ENCODE measurements at places on chromosomes 1 and 21. TPM values are rescaled to one million over a fixed set of nuclear protein-coding genes. Genes with fewer than 3 reads are reported as not detected.

Gene SLAMF8
- total RNA-seq: not detected

Gene CELA2B
- not detected for total RNA-seq

Gene VAV3
- total RNA-seq: 3.7 TPM

Gene PUSL1
- 13.8 TPM for total RNA-seq

Gene CD160
- not detected for total RNA-seq

Gene UQCRHL
- 3.5 TPM for total RNA-seq

Gene DMBX1
- not detected for total RNA-seq

Gene IFFO2
- total RNA-seq: 24.4 TPM

DNA sequence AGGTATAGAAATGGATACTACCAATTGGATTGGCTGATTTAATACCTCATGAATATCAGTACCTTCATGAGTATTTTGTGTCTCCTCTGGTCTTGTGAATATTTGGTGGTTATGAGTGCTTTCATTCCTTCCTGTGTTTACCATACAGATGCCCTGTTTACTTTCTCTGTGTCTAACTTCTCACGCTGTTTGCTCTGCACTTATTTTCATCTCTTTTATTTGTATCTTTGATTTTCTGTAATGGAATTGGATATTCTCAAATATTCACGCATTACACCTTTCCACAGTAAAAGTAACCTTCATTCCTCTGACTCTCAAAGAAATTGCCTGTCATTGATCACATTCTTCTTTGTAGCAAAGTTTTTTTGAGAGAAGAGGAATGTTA is 16.8 kb downstream of the CNST start:
- DNase-seq: no peak

GRCh38 chr1:36182734-36183133 is 26.8 kb downstream of the MAP7D1 start:
- no peak for DNase-seq

- DNase-seq: no peak
Observed at GRCh38 chr1:218314316-218314715, 29.2 kb downstream of the RRP15 start.

- no peak for DNase-seq
Observed at GRCh38 chr1:85494904-85495266, 29.9 kb upstream of the DDAH1 start.

DNA sequence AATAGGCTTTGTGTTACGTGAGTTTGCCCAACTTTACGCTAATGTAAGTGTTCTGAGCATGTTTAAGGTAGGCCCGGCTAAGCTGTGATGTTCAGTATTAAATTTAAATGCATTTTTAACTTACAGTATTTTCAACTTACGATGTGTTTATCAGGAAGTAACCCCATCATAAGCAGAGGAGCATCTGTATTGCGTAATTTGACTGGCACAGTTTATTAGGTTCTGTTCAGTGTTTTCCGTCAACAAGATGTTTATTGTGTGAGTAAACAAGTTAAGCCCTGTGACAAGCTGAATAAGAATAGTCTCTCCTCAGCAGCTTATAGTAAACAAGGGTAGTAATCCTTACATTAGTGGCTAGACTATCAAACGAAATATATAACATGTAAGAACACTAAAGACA is 27.2 kb upstream of the SHISA4 start:
- DNase-seq: no peak

- no peak for DNase-seq
Observed at GRCh38 chr21:45313015-45313414, 25.3 kb upstream of the POFUT2 start.

GRCh38 chr1:65049941-65050713 is 83.8 kb upstream of the JAK1 start:
- no peak for DNase-seq

GRCh38 chr1:58502519-58502918 is 44.0 kb downstream of the OMA1 start:
- DNase-seq: no peak

GRCh38 chr1:12769031-12769430 is 4.5 kb upstream of the PRAMEF12 start:
- no peak for DNase-seq

DNA sequence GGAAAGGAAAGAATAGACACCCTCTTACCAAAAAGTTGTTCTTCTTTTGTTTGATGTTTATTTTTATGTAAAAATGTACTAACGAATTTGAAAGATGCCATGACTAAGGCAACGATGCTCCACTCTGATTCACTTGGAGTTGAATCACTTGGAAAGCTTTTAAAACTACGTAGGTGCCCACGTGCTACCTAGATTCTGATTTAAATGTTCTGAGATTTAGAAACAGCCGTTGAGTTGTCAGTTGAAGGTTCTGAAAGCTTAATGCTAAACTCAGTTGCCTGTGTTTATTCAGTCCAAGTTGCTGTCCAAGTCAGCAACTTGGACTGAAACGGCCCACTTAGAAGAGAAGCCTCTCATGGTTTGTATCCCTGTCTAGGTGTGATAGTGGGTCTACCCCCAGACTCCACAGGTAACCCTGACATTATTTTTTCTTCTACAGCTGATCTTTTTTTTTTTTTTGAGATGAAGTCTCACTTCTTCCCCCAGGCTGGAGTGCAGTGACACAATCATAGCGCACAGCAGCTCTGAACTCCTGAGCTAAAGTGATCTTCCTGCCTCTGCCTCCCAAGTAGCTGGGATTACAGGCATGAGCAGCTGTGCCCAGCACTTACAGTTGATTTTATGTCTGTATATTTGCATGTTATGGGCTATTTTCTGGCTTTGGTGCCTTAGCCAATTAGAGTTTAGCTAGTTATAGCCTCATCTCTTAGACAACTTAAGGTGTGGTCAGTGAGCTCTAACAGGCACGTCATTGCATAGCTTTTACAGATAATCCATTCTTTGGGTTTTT is 1.4 kb upstream of the VAMP4 start:
- DNase-seq: no peak

DNA sequence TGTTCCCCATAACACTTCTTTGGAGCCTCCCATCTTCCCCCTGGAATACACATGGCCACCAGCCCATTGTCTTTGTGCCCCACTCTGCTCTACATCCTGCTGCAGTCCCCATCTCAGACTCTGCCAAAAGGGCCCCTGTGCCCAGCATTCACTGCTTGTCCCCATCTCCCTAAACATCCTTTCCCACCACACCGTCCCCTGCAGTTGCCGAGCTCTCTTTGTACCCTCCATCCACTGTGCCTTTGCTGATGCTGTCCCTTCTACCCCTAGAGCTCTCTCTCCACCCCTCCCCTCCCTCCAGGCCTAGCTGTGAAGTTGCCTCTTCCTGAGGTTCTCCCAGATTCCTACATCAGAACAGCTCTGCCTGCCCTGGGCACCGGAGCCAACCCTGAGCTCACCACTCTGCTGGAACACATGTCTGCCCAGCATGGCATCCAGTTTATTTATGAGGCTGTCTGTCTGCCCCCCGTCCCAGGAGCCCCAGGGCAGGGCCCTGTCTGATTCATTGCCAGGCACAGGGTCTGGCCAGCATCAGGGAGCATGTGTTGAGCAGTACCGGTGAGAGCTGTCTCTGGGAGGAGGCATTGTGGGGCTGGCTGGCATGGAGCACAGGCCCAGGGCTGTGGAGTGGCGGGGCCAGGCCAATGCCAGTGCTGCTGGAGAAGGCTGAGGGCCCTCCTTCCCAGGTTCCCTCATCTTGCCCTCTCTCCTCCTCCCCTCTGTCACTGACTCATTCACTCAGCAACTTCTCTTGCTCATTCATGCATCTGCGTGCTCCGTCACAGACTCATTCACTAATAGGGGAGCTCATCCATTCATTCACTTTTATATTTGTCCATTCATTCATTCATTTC is 28.8 kb downstream of the EDN2 start:
- DNase-seq: no peak

Measured in progenitor cell of endocrine pancreas (in vitro differentiated cells).